Neural crest cell (in vitro differentiated cells): ENCODE measurements at places on chromosomes 16 and 17. TPM values are rescaled to one million over a fixed set of nuclear protein-coding genes. Genes with fewer than 3 reads are reported as not detected.

GRCh38 chr17:34703533-34703932, 124.2 kb downstream of the TMEM132E start:
- DNase-seq = peak; percentile 69

The ZACN gene
- total RNA-seq = 0.19 TPM in 1 of 2 replicates, not detected in the other

The CCL4L2 gene
- total RNA-seq = not detected in 2 replicates

The TP53TG3 gene
- not detected in 2 replicates for total RNA-seq

- DNase-seq = no peak
Measured at GRCh38 chr17:63311416-63311937, 134.6 kb downstream of the CYB561 start.

- peak; percentile 46 for DNase-seq
Measured at GRCh38 chr16:2963723-2964474, at the start of gene KREMEN2. TSS of gene KREMEN2 (plus strand) at chr16:2964275. CDS start at chr16:2964521, 246 bp downstream.

The RUNDC3A gene
- 8.7 and 12.9 TPM in 2 replicates for total RNA-seq

The ABCA3 gene
- 19.6 TPM in 2 replicates for total RNA-seq
